Bone marrow (tissue), 2 donors: ENCODE measurements at places on chromosomes 6 and 20.

DNA sequence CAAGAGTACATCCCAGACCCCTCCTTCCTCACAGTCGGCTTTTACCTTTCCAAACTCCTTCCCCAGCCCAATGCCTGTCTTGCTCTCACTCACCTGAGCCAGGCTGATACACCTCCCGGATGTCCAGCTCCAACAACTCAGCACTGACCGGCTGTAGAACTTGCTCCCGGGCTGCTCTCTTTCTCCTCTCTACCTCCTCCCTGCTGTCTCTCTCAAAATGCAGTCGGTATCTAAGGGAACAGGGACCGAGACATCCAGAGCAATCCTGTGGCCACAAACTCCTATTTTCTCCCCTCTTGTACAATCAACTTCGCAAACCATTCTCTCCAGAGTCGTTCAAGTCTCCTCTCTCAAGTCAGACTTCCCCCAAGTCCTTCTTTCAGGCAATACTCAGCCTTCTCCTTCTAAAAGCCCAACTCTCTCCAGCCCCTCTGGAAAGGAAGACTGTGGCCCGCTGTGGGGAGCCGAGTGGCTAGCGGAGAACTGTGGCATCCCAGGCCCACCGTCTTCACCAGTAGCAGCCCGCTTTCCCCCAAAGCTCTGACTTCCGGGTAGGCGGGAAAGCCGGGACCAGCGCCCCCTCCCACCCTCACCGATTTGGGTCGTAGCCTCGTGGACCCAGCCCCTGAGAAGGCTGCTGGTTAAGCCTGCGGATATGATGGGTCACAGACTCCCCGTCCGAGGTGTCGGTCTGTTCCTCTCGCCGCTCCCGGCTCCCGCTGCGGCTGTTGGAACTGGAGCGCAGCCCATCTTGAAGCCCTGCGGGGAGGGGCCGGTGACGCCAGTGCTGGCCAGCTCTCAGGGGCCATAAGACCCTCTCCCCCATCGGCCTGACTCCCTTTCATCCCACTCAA lies 1.1 kb downstream of the GNL1 start:
- DNase-seq, result no peak

- DNase-seq, result no peak
Measured at GRCh38 chr20:14855171-14855570, 517.8 kb upstream of the FLRT3 start.

DNA sequence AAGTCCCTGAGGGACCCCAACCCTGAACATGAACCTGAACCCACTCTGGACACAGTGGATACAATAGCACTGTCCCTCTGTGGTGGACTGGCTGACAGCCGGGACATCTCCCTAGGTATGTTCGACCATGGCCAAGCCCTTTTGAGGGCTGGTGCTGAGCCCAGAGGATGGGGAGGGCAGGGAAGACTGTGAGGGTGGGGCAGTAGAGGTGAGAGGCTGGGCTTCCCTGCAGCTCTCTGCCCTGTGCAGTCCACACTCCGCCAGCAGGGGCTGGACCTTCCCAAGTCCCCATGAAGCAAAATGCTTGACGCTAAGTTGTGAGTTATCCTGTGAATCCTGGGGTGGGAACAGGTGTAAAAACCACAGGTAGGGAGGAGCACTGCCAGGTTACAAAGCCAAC lies 11.5 kb downstream of the LPIN3 start:
- no peak for DNase-seq

DNA sequence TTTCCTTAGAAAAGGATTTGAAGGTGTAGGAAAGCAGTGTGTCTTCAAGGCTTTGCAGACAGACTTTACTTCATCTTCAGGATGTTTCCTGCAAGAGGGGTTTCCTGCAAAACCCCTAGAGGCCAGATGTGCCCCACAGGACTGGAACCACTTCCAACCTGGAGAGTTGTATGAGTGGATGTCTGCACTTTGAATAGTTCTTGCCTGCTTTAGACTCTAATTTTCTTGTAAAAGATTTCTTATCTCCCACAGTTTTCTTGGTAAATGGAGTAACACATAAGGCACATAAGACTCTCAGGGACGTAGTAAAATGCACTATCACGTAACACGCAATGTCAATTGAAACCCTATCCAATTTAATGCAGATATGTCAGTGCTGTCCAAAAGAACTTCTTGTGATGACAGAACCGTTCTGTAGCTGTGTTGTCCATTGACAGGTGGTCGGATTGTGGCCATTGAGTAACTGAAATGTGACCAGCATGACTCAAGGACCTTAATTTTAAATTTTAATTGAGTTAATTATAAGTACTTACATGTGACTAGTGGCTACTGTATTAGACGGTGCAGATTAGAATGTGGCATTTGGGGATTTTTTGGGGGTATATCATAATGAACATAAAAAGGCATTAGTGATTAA lies 118.7 kb downstream of the JARID2 start:
- no peak for DNase-seq

DNA sequence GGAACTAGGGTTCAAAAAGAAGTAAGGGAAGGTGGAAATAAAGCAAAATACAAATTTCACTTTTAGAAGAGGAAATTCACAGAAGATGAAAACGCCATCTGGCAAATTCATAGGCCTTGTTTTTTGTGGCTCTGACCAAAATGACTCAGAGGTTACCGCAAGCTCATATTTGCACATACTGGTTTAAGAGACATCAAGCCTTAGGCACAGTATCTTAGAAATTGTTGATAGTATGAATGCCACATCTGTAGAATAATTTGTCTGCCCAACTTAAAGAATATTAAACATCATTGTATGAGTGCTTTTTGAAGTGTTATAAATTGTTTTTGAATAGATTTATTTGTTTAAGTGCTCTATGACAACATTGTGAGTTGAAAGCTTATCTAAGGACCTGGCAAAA lies 10.6 kb downstream of the TAAR1 start:
- DNase-seq, result no peak

GRCh38 chr6:4560221-4561077 lies 215.8 kb upstream of the CDYL start:
- DNase-seq, result no peak

GRCh38 chr20:1896484-1897258 lies 1.5 kb downstream of the SIRPA start:
- no peak for DNase-seq

DNA sequence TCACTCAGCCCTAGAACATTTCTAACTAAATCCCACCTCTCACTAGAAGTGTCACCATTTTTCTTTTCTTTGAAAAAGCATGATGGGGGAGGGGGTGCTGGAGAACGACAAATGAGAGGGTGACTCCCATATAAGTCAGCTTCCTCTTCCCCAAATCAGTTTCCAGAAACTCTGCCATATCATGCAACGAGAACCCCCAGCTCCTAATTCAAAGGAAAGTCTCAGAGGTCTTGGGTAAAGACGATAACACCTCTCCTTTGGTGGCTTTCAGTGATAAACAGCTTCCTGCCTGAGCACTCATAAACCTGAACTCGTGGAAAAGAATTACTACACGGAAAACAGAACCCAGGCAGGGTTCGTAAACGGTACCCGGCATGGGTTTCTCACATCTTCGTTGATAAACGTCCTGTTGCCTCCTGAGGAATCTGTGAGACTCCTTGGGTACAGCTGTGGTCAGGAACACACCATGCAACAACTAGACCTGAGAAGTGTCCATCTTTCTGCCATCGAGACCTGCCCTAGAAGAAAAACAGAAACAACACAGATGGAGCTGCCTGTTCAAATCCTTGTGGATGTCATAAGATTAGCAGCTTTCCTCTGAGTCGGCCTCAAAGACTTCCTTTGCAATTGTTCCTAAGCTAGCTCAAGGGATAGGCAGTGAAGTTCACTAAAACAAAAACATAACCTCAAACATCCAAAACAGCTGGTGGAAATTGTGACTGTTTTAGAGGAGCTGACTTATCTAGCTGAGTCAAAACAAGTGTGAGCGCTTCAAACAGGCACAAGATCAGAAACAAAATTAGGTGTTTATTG lies 185.8 kb upstream of the PRDM1 start:
- peak; percentile 60 for DNase-seq

DNA sequence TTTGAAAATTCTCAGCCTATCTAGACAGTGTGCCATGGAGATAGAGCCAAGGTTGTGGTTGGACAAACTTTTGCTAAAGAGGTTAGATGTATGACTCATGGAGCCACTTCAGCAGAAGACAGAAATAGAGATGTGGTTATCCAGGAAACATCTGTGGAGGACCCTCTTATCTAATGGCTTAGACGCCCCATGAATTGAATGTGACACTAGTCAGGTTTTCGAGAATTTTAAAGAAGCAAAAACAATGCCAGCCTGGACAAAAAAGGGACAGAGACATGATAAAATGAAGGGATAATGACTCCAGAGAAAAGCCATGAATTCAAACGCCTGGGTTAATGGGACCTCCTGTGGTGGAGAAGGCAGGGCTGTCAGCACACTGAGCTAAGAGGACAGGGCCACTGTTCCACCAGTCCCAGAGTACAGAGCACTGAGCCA lies 280.5 kb downstream of the CLVS2 start:
- peak; percentile 61 for DNase-seq

DNA sequence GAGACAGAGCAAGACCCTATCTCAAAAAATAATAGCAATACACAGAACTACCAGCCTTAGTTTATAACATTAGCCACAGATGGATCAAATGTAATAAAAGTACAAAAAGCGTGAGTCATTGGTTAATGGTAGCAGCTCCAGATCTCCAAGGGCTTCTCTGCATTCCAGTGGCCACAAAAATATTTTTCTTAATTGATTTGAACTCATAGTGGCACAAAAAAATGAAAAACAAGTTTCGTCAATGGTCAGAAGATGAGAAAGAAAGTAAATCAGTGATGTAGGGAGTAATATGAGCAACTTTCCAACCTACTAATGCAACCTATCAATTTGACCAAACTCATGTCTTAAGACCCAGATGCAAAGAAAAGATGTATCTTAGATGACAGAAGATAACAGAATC lies 79.6 kb downstream of the CEP57L1 start:
- DNase-seq, result no peak

DNA sequence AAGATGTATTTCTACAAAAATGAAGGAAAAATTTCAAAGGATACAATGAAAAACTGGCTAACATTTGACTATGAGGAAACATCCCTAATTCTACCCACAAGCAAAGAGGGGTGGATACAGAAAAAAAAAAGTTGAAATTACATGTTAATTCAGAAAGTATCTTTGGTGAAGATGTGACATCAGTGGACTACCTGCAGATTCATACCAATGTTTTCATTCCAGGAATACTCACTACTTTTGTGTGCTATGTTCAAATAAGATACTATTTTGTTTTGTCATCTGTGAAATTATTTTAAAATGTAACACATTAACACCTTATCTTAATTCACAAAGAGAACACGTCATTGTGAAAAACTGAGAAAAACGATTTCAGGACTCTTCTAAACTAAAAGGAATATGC lies 159.3 kb upstream of the SHLD1 start:
- no peak for DNase-seq

GRCh38 chr6:157075549-157076450 lies 247.5 kb downstream of the TMEM242 start:
- DNase-seq, result no peak

- no peak for DNase-seq
Measured at GRCh38 chr6:114249522-114249921, 93.3 kb downstream of the HS3ST5 start.

DNA sequence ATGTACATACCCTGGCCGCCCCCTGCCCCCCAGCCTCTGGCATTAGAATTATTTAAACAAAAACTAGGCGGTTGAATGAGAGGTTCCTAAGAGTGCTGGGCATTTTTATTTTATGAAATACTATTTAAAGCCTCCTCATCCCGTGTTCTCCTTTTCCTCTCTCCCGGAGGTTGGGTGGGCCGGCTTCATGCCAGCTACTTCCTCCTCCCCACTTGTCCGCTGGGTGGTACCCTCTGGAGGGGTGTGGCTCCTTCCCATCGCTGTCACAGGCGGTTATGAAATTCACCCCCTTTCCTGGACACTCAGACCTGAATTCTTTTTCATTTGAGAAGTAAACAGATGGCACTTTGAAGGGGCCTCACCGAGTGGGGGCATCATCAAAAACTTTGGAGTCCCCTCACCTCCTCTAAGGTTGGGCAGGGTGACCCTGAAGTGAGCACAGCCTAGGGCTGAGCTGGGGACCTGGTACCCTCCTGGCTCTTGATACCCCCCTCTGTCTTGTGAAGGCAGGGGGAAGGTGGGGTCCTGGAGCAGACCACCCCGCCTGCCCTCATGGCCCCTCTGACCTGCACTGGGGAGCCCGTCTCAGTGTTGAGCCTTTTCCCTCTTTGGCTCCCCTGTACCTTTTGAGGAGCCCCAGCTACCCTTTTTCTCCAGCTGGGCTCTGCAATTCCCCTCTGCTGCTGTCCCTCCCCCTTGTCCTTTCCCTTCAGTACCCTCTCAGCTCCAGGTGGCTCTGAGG lies 7.6 kb downstream of the CDKN1A start:
- DNase-seq, result no peak

- no peak for DNase-seq
Measured at GRCh38 chr20:35238170-35238569, 11.7 kb downstream of the MMP24 start.

- DNase-seq, result no peak
Measured at GRCh38 chr6:147856687-147857086, 348.2 kb downstream of the SAMD5 start.

DNA sequence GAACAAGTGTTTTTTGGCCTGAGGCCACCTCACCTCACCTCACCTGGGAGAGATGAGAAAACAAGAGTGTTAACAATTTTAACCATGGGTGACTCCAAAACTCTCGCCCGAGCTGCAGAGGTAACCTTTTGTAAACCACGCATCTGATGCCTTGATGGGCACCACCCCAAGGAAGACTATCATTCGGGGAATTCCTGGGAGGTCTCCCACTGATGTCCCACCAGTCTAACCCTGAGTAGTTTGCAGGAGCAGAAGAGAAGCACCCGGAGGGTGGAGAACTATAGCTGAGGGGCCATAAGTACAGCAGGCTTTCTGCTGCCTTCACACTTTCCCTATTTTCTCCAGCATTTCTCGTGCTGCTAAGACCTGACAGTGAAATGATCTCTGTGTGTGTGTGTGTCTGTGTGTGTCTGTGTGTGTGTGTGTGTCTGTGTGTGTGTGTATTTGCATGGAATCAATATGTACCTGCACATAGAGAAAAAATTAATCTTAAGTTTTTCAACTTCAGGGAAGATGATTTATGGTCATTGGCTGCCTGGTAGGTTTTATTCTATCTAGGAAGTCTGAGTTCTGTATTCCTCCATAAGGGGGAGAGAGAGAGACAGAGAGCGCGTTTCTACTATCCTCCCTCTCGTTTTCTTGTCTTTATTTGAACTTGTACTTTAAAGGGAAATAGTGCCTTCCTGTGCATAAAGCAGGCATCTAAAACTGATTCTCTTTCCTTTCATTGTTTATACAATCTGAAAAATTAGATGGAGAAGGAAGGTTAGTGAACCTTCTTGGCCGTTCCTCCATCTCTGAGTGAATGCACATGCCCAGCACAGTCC lies 75.8 kb downstream of the CAP2 start:
- no peak for DNase-seq

DNA sequence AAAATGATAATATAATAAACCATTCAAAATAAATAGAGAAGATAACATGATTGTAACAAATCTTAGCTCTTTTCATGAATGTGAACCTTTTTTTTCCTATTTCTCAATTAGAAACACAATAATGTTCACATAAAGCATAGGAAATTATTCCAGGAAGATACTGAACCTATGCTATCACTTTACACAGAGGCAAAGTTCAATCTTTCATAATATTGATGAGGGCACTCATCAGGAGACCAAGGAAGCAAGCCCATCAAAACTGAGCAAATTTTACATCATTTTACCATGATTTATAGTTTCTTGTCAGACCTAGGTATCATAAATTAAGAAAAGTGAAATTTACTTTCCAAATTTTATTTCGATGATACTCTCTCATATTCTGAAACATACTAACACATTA lies 938.5 kb downstream of the TBC1D32 start:
- no peak for DNase-seq
